ENCODE measurements at places on chromosomes 4 and X.

DNA sequence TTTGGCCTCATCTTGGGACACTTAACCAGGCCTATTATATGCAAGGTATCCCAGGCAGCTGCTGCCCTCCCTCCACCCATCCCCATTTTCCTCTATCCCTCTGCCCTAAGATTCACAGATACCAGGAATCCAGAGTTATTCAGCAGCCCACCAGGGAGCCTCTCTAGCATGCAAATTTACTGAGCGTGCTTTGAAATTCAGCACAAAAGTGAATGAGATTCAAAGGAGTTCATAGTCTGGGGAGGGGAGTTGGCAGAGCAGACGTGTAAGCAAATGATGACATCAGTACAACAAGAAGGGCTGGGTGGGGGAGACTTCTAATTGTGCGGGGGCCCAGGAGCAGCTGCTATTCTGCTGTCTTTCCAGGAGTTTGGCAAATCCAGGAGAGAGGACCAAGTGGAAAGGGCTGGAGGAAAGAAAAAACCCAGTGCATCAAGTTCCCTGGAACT is 1.7 kb upstream of the MTM1 start:
- DNase-seq: no peak

- no peak for DNase-seq
Observed at GRCh38 chr4:129092631-129093190, 628 bp downstream of the SCLT1 start.

DNA sequence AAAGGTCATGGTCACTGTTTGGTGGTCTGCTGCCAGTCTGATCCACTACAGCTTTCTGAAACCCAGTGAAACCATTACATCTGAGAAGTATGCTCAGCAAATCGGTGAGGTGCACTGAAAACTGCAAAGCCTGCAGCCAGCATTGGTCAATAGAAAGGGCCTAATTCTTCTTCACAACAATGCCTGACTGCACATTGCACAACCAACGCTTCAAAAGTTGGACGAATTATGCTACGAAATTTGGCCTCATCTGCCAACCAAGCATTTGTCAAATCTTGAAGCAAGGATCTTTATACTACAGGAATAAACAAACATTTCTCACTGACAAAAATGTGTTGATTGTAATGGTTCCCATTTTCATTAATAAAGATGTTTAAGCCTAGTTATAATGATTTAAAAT is 90.4 kb downstream of the EIF4E start:
- no peak for DNase-seq

GRCh38 chr4:52704661-52705060 is 45.6 kb upstream of the USP46 start:
- DNase-seq: no peak

Data from T-cell (primary cell).